ENCODE measurements at places on chromosomes 11 and 22.

DNA sequence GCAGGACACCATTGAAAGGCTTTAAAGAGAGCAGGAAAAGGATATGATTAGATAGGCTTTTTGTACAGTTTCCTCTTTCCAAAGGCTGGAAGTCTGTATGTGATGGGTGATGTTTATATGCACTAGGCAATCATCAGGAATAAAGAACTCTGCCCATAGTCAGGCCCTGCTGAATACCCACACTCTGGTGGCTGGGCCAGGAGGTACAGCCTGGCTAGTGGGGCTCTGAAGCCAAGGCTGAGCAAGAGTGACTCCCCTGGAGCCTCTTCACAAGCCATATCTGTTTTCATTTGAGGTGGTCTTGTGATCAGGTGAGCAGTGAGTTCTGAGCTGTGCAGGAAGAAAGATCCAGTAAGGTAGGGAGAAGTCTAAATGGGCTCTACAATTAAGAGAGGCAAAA lies 539.9 kb upstream of the CCDC90B start:
- no peak for DNase-seq

- DNase-seq: no peak
Measured at GRCh38 chr11:12016246-12016645, 7.8 kb upstream of the DKK3 start.

- no peak for DNase-seq
Measured at GRCh38 chr11:76365038-76365679, 15.8 kb downstream of the THAP12 start.

- no peak for DNase-seq
Measured at GRCh38 chr11:81005595-81005994, 1564.8 kb upstream of the TENM4 start.

- no peak for DNase-seq
Measured at GRCh38 chr11:107182978-107183377, 164.7 kb upstream of the GUCY1A2 start.

DNA sequence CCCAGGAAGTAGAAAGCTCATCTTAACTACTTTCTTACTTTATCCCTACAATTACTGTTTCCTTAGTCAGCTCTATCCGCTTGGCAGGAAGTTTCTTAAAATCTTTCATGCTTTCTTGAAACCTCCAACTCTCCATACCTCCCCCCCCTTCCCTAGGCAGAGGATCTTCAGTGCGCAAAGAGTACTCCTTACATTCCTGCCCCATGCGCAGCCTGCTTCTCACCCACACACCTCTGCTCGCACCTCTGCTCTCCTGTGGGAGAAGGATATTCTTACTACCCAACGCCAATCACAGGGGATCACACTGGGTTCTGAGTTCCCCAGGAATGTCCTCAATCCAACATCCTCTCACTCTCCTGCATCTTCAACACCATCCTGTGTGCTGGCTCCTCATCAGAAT lies 12.3 kb downstream of the TCF20 start:
- no peak for DNase-seq

- no peak for DNase-seq
Measured at GRCh38 chr11:57544566-57544965, 7.2 kb downstream of the SMTNL1 start.

DNA sequence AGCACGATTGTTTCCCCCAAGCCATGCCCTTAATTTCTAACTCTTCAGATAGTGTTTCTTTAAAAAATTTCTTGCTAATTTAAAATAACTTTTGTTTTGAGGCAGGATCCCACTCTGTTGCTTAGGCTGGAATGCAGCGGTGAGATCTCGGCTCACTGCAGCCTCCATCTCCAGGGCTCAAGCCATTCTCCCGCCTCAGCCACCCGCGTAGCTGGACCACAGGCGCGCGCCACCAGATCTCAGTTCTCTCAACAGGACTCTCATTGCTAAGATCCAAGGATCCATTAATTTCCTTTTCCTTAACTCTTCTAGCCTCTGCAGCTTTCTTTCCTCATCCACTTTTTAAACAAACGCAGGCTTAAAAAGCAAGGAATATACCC lies 327 bp upstream of the MED17 start:
- no peak for DNase-seq

All from CD4-positive, alpha-beta T cell (primary cell).